Stimulated activated CD4-positive, alpha-beta T cell treated with anti-CD3 and anti-CD28 coated beads, Interleukin-12 subunit alpha, Interleukin-12 subunit beta, amount 100 ng/mL, for 24 hours (primary cell): ENCODE measurements at places on chromosomes 3 and 15.

DNA sequence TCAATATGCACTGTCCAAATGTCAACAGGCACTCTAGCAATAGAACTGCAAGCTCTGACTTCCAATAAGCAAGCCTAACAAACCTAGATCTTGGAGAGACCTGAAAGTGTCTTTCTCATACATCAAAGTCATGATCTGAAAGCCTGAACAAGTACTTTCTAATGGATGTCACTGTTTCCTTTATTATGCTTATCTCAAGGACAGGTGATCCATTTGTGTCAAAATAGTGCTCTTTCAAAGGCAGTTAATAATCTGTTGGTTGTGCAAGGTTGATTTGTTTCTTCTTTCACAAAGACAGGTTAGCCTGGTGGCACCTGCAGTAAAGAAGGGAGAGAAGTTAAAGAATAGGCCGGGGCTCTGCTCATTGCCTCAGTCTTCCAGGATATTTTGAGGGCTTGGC is 146.8 kb downstream of the EPHB1 start:
- DNase-seq, result no peak

- no peak for DNase-seq
Measured at GRCh38 chr3:61563313-61564271, 2.2 kb downstream of the PTPRG start.

- no peak for DNase-seq
Measured at GRCh38 chr3:146052791-146053310, 108.1 kb downstream of the PLOD2 start.

GRCh38 chr3:112302881-112303763 is 9.1 kb upstream of the SLC9C1 start:
- no peak for DNase-seq

DNA sequence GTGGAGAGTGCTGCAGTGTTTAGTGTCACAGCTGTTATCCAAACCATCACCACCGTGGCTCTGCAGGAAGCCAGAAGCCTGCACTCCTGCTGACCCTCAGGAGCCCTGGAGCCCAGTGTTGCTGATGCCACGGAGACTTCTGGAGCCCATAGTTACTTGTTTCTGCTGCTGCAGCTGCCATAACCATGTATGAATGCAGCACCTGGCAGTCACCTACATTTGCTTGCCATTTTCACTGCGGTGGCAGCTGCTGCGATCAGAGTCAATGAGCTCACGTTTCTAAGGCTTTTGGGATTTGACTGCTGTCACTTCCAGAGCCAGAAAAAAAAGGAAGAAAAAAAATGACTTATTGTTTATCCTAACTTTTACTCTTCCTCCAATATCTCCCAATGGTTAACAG is 299.2 kb upstream of the THRB start:
- no peak for DNase-seq

DNA sequence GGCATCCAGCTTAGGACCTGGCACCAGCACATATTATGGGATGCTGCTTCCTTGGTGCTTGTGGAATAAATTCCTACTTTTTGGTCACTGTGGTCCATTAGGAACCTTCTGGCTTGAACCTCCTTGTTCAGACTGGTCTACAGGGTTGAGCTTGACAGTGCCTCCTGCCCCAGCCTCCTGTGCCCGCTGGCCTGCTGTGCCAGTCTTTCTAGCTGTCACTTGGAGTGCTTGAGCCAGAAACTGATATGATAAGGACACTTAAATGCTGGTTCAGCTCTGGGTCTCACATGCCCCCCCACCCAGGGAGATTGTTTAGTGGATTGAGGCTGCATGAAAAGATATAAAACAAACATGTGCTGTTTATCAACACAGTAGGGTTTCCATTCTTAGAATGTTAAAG is 147.8 kb downstream of the SLCO3A1 start:
- DNase-seq, result no peak

- no peak for DNase-seq
Measured at GRCh38 chr3:14237457-14237856, 58.8 kb downstream of the LSM3 start.

GRCh38 chr15:99703603-99704443 is 29.4 kb downstream of the LYSMD4 start:
- DNase-seq, result no peak

DNA sequence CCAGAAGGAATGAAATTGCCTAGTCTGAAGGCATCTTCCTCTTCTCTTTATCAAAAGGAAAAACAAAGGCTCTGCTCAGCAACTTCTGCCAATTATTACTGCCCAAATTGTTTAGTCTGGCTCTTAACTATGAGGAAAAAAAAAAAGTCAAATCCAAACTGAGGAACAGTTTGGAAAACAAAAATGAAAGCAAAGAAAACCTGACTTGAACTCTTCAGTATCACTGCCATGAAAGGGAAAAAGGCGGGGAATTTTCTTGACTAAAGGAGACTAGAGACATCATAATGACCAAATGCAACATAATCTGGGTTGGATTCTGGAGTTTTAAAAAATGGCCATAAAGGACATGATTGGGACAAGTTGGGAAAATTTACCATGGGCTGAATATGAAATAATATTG is 156.3 kb downstream of the STT3B start:
- DNase-seq, result no peak

DNA sequence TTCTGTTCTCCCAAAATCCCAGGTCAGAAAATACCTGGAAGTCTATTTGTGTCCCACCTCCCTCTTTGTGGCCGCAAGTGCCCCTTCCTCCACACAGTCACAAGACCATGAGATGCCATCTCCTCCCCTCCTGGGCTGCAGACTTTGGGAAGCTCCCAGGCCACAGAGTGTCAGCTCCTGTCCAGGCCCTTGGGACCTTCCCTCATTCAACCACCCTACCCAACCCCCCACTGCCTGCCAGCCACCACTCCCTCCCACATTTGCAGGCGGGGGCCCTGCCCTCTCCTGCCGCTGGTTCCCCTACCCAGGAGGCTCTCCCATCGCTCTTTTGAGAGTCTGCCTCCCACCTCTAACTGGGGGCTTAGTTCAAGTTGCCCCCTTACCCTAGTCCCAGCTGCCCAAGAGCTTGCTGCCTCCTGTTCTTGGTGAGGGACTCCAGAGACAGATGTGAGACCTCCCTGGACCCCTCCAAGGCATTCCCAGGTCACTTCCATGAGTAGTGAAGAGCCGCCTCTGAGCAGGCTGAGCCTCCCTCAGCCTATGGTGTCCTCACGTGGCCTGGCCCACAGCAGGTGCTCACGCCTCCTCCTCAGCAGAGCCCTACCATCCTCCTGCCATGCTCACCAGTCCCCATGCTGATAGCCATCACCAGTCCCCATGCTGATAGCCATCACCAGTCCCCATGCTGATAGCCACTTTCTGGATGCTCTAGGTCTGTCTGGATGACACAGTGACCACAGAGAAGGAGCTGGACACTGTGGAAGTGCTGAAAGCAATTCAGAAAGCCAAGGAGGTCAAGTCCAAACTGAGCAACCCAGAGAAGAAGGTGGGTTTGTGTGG is 15.9 kb upstream of the STAB1 start:
- no peak for DNase-seq

DNA sequence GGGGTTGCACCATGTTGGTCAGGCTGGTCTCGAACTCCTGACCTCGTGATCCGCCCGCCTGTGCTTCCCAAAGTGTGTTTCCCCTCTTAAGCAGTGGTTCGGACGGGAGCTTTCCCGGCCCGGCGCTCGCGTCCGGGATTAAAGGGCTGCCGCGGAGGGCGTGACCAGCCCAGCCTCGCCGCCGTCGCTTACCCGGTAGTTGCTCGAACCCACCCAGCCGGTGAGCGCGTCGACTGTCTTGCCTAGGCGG is 513 bp downstream of the CLASP2 start:
- peak; percentile 45 for DNase-seq
